ENCODE measurements at places on chromosomes 13 and 19. TPM values are rescaled to one million over a fixed set of nuclear protein-coding genes. Genes with fewer than 3 reads are reported as not detected.

CYP2A6 gene
- total RNA-seq, result not detected

MRPL4 gene
- 157 TPM for total RNA-seq

DKKL1 gene
- not detected for total RNA-seq

ZNF574 gene
- total RNA-seq, result 16.8 TPM

ADGRE2 gene
- 0.42 TPM for total RNA-seq

GSX1 gene
- not detected for total RNA-seq

IGLON5 gene
- total RNA-seq, result 0.21 TPM

FFAR2 gene
- total RNA-seq, result not detected

LYPD5 gene
- 0.32 TPM for total RNA-seq

NLRP11 gene
- total RNA-seq, result not detected

CERS4 gene
- 20.5 TPM for total RNA-seq

SBK3 gene
- total RNA-seq, result not detected

MBD3 gene
- total RNA-seq, result 127 TPM

Data from activated CD8-positive, alpha-beta memory T cell treated with anti-CD3 and anti-CD28 coated beads for 36 hours (primary cell).